ENCODE measurements at places on chromosomes 4 and X. TPM values are rescaled to one million over a fixed set of nuclear protein-coding genes. Genes with fewer than 3 reads are reported as not detected.
A peak's percentile ranks its signal among the peaks of the same experiment; 100 is the strongest.

GRCh38 chr4:70628444-70628843 is at the start of gene ENAM:
TSS of gene ENAM (plus strand) at chr4:70628744. CDS start at chr4:70629501, 757 bp downstream.
- no peak for DNase-seq

SLC9B1 gene
- total RNA-seq: 1.2 TPM

RAI2 gene
- total RNA-seq: 0.33 TPM

- no peak for DNase-seq
Observed at GRCh38 chrX:149374751-149375150, 130.4 kb downstream of the IDS start.

- DNase-seq: no peak
Observed at GRCh38 chr4:152719801-152720556, 40.2 kb upstream of the TMEM154 start.

GRCh38 chr4:5378002-5378401 is 326.7 kb downstream of the STK32B start:
- no peak for DNase-seq

GRCh38 chrX:40832723-40833122 is 97.4 kb upstream of the MED14 start:
- DNase-seq: no peak

MRPS18C gene
- total RNA-seq: 26.1 TPM

DNA sequence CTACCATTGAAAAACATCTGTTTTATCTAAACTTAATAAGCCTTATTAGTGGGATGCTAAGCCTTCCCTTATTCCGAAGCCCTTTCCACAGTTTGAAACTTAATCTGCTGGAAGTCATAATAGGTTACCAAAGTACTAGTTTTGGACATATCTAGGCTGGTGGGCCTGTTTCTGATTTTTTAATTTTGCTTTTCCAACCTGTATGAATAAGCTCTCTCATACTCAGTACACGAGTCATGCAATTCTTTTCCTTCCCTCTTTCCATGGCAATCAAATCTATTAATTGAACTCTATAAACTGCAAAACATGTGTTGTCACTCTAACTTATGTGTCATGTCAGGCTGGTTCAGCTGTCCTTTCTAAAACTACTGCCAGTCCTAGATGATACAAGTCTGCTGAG is 91.0 kb downstream of the AMMECR1 start:
- peak; percentile 17 for DNase-seq

DNA sequence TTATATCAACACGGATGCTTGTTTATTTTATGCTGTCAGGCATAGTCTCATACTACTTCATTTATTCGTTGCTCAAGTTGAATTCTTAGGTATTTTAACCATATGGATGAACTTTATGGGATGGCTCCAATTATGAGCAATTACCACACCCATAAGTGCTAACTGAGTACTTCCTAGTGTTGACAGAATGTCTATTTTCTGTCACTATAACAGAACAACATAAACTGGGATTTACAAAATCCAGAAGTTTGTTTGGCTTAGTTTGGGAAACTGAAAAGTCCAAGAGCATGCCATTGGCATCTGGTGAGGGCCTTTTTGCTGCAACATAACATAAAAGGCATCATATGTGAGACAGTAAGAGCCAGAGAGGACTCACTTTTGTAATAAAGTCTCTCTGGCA is 21.0 kb downstream of the SULT1E1 start:
- no peak for DNase-seq

DNA sequence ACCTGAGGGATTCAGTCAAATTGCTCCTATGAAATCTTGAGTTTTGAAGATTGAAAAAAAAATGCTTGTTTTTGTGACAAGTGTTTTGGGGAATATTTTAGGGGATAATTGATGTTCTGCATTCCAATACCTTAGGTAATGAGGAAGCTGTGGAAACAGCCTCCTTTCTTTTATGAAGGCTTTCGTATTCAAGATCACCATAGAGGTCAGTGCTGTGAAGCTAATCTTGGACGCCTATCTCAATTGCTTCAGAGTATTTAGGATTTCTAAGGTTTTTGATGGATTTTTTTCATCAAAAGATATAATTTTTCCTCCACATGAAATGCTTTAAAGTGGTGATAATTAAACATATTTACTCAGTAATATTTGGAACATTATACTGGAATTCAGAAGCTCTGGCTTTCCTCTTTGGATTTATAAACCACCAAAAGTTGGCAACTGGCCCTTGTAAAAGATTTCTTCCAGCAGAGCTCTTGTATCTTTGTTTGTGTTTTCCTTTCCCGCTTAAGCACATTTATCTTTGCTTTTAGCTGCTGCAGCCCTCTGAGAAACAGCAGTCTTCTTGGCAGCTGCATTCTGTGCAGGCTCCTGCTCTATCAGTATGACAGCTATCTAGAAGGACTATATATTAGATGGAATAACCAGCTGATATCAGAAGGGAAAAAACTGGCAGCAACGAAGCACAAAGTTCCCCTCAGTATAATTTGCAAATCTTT is 63.7 kb downstream of the HMGB2 start:
- DNase-seq: peak; percentile 56

TNIP3 gene
- total RNA-seq: 0.72 TPM

DMRTC1B gene
- total RNA-seq: not detected

DNA sequence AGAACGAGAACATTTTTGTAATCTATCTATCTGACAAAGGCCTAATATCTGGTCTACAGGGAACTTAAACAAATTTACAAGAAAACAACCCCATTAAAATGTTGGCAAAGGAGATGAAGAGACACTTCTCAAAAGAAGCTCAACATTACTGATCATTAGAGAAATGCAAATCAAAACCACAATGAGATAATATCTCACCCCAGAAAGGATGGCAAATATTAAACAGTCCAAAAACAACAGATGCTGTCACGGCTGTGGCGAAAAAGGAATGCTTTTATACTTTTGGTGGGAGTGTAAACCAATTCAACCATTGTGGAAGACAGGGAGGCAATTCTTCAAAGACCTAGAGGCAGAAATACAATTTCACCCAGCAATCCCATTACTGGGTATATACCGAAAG is 2284.8 kb downstream of the ARAP2 start:
- DNase-seq: no peak

GRCh38 chr4:48669086-48669485 is 111.0 kb downstream of the FRYL start:
- DNase-seq: no peak

DNA sequence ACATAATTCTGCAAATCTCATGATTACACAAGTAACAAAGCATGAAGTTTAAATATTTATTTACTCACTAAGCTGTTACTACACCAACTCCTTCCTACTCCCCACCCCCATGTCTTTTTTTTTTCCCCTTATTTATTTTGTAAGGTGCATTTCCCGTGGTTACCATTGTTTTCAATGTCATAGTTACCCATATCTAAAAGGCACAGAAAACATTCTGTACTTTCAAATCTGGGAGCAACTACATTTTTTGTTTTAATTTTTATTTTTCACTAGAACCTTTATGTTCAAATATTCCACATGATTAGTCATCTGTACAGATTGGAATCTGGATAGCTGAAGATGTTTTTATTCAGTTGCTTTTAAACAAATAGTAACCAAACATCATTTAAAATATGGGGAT is 62.8 kb downstream of the PPP3CA start:
- peak; percentile 20 for DNase-seq

Measured in fibroblast of the aortic adventitia (primary cell).